ENCODE measurements at places on chromosomes 6 and 20. TPM values are rescaled to one million over a fixed set of nuclear protein-coding genes. Genes with fewer than 3 reads are reported as not detected.
A peak's percentile ranks its signal among the peaks of the same experiment; 100 is the strongest.

DNA sequence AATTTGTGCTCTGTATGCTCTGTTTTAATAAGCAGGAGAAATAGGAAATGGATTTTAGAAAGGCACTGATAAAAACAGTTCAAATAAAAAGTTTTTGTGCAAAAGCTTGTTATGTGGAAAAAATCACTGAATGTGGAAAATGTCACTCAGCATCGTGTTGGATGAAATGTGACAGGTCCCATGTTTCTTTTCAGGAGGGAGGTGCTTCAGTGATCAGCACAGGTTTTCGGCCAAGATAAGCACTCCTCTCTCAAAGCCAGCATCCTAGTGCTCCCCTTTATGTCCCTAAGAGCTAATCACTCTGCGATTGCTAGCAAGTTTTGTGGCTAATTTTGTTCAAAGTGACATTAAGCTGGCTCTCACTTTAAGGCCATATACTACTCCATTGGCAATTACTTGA, 12.0 kb downstream of the UBE3D start:
- no peak for DNase-seq

GRCh38 chr6:18025596-18025995, 38.2 kb upstream of the KIF13A start:
- DNase-seq = no peak

DNA sequence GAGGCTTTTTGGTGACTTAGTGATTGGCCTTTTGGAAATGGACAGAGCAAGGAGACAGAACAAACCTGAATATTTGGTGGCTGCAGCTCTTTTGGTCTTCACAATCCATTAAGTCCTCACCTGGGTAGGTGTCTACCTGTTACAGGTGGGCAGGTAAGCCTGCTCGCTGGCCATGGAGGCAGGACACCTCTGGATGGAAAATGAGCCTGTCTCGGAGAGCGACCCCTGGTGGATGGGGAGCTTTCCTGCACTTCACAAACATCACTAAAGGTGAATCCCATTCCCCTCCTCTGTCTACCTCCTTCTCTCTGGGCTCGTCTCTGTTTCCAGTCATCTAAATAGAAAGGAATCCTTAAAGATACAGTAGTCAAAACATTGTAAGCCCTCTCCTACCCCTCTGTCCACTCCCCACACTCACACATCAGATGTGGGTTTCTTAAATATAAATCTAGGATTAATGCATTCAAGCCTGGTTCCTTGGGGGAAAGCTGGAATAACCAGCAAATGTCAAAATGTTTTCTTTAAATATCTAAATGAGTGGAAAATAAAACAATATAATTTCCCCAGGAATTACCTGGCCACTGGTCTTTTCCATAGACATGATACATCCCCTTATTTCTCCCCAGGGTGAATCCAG, 304.9 kb downstream of the CDH26 start:
- DNase-seq = no peak

Gene CEP85L
- 8.6 TPM for polyA plus RNA-seq

Gene GLP1R
- 0.86 TPM for polyA plus RNA-seq

DNA sequence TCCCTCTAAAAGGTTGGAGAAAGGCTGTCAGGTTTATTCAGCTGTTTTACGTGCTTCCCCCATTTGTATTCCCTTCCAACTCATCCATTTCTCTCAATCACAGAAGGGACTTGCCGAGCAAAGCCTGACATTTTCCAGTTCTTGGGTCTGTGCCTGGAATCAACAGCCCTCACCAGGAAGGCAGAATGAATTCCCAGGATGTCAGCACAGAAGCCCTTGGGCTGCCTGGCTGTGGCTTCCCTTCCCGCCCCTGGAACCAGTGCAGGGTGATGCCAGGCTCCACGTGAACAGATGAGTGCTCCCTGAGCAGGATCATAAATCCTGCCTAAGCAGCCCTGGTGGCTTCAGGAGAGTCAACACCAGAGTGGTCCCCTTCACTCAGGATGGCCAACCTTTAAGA, 86.1 kb upstream of the CD83 start:
- no peak for DNase-seq

Gene SLC29A1
- 35.2 TPM for polyA plus RNA-seq

- peak; percentile 71 for DNase-seq
These were observed at the start of gene B4GALT5 for GRCh38 chr20:49713753-49714712. Gene B4GALT5 (minus strand): TSS chr20:49713878. CDS start chr20:49713690, 188 bp downstream.

Gene TMEM74B
- polyA plus RNA-seq = 5.5 TPM

- DNase-seq = no peak
These were observed 140.3 kb upstream of the STMND1 start for GRCh38 chr6:16961577-16961976.

GRCh38 chr20:51265361-51265760, 242.5 kb upstream of the KCNG1 start:
- DNase-seq = no peak

- DNase-seq = no peak
These were observed 329.5 kb downstream of the TPBG start for GRCh38 chr6:82693094-82693493.

- DNase-seq = no peak
These were observed 485.8 kb upstream of the SOX4 start for GRCh38 chr6:21107796-21108195.

GRCh38 chr6:148494226-148494625, 151.6 kb downstream of the SASH1 start:
- no peak for DNase-seq

GRCh38 chr6:11429577-11429976, 108.0 kb upstream of the TMEM170B start:
- DNase-seq = no peak

Gene RAB32
- 25.1 TPM for polyA plus RNA-seq

- DNase-seq = no peak
These were observed 942.9 kb upstream of the EPHA7 start for GRCh38 chr6:94362061-94362864.

- no peak for DNase-seq
These were observed 78.9 kb downstream of the MOXD1 start for GRCh38 chr6:132322398-132322797.

Gene FILIP1
- 2.4 TPM for polyA plus RNA-seq

Gene LZTS3
- 21.7 TPM for polyA plus RNA-seq

- DNase-seq = no peak
These were observed 19.4 kb upstream of the MAPK13 start for GRCh38 chr6:36110863-36111262.

GRCh38 chr6:160319246-160319645, 28.9 kb upstream of the SLC22A3 start:
- no peak for DNase-seq

Gene PRND
- 6.5 TPM for polyA plus RNA-seq

GRCh38 chr20:3763671-3764601, 3.6 kb downstream of the ADISSP start:
- no peak for DNase-seq

DNA sequence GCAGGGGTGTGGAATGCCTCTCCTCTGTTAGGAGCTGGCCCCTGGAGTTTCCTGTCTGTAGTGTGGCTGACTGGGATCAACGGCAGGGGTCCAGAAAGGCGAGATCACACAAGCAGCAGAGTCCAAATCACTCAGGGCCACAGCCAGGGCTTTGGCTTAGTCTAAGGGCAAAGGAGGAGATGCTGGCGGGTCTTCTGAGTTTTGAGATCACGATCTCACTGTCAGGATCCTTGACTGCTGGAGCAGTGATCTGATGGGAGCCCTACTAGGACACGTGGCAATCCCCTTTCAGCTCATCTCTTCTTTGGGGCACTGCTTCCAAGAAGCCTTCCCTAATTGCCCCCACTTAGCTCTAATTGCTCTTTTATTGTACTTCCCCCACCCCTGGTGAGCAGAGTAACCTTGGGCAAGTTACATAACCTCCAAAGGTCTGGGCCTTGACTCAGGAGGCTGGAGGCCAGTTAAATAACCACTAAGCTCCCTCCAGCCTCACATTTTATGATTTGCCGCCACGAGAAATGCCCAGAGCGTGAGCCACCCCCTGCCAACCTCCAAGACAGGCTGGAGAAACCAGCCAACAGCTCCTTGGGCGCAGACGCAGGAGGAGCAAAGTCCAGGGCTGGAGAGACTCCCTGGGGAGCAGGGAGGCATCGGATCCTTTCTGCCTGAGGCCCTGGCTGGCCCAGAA, 12.0 kb downstream of the KCNK5 start:
- DNase-seq = no peak

GRCh38 chr6:63732336-63732735, 96.7 kb downstream of the PHF3 start:
- no peak for DNase-seq

- no peak for DNase-seq
These were observed 33.2 kb downstream of the PLEKHG1 start for GRCh38 chr6:150632785-150633485.

Gene ARMH2
- not detected for polyA plus RNA-seq

- DNase-seq = no peak
These were observed 208.7 kb downstream of the PRL start for GRCh38 chr6:22087960-22088706.

GRCh38 chr6:112649853-112650252, 302.7 kb downstream of the RFPL4B start:
- DNase-seq = no peak

- no peak for DNase-seq
These were observed 1.2 kb downstream of the EZR start for GRCh38 chr6:158817728-158818580.

Gene OR12D3
- not detected for polyA plus RNA-seq

Gene C6orf58
- 1.1 TPM for polyA plus RNA-seq

Gene TBXT
- polyA plus RNA-seq = 0.07 TPM

GRCh38 chr6:157982102-157982562, 469 bp downstream of the SYNJ2 start:
- DNase-seq = no peak

Data from left renal cortex interstitium (tissue), 4 donors.